ENCODE measurements at places on chromosomes 1 and 21.

GRCh38 chr1:91199988-91200387 is 178.2 kb upstream of the ZNF644 start:
- DNase-seq = no peak

GRCh38 chr1:231512147-231512698 is 16.2 kb upstream of the TSNAX start:
- no peak for DNase-seq

GRCh38 chr1:92901699-92902405 is 59.4 kb downstream of the DIPK1A start:
- no peak for DNase-seq

GRCh38 chr1:25699500-25700143 is 83.0 kb downstream of the MAN1C1 start:
- DNase-seq = no peak

DNA sequence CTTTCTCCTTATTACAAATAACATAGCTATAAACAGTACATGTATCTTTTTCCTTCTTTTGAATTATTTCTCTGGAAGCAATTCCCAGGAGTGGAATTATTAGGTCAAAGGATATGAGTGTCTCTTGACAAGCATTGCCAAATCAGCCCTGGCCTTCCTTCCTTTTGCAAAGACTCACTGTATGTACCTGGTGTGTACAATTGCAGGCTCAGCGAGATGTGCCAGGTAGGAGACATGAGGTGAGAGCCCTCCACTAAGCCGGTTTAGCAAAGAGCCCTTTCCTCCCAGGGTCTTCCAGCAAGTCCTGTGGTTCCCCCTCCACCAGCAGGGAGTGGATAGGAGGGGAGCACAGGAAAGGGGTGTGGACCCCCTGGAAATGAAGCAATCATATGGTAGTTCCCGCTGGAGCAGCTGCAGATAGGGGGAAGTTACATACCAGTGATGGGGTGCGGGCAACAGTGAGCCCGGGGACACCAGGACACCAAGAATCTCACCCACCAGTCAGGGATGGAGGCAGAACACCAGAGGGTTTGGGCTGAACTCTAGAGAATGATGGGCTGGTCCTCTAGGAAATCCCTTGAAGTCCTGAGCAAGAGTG is 18.3 kb downstream of the RCSD1 start:
- no peak for DNase-seq

- no peak for DNase-seq
Measured at GRCh38 chr1:85394130-85394529, 70.8 kb downstream of the DDAH1 start.
